Fibroblast of the aortic adventitia (primary cell): ENCODE measurements at places on chromosomes 7 and 10. TPM values are rescaled to one million over a fixed set of nuclear protein-coding genes. Genes with fewer than 3 reads are reported as not detected.

DNA sequence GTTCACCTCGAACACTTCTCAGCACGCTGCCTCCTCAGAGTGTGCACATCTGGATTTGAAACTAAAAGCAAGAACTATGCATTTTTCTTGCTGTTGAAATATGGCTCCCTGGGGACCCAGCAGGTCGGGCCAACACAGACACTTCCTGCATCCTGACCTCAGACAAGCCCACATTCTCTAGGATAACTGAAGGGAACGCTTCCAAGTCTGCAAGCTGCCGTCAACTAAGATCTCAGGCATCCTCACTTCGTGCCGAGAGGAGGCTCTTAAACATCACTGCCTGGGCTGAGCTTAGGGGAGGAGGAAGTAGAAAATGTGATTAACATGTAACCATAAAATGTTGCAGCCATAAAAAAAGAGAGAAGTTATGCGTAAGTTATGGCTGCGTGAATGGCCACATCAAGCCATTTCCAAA, 65.5 kb downstream of the PYROXD2 start:
- DNase-seq, result peak; percentile 100

DNA sequence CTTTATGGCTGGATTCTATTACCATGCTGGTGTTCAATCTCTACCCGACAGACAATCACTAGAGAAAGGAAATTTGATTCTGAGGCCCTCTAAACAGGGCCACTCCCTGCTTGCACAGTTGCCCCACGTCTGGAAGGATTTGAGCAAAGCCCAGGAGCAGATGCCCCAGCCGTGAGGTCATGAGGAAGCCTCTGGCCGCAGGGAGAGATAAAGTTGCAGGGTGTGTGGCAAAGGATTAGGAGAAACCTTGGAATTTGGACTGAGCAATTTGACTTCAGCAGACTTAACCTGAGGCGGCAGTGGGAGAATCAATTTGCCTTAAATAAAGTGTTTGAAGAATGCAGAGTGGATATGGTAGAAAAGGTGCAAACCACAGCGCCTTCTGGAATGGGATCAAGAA, 40.2 kb upstream of the KLF6 start:
- DNase-seq, result peak; percentile 80

- no peak for DNase-seq
These were observed 20.5 kb downstream of the GSAP start for GRCh38 chr7:77395626-77396025.

DNA sequence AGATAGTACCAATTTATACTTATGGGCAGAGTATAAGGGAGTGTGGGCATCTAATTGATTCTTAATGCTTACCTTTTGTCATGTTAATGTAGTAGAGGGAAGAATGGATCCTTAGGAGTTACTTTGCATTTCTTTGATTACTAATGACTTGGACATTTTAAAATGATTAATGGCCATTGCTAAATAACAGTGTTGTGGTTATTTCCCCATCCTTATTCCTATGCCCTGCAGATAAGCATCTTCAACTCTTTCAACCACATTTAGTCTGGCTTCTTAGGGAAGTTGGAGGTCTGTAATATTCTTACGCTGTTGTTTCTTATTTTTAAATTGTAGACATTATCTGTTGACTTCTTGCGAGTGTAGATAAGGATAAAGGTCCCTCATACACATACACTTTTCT, 37.2 kb downstream of the KAT6B start:
- peak; percentile 48 for DNase-seq

DNA sequence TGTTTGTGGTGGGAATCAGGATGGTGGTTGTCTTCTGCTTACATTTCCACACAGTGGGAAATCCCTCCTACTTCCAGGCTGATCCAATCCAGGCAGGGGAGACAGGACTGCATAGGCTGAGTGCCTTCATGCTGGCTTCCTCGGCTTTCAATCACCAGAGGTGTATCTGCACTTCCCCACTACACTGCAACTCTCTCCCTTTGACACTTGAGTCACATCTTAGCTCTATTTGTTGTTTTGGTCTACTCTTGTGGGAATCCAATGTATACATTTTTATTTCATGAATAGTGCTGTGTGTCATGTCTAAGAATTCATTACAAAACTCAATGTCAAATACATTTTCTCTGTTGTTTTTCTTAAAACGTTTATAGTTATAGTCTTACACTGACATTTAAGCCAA, 735.6 kb downstream of the XPNPEP1 start:
- DNase-seq, result no peak

DNA sequence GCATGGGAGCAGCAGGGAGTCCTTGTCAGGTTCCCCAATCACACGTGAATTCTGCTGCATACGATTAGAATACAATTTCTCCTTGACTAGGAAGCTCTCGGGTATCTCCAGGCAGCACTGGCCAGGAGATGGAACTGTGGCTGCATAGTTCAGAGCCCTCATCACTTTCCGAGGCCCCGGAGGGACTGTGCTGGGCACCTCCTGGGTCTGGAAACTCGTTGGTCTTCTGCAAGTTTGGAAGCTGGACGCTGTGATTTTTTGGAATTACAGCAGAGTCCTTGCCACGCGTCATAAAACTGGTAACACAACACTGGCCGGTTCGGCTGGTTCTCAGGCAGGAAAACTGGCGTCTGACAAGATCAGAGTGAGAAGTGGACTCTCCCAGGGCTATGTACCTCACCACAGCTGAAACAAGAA, 216.1 kb downstream of the CCDC3 start:
- no peak for DNase-seq

DNA sequence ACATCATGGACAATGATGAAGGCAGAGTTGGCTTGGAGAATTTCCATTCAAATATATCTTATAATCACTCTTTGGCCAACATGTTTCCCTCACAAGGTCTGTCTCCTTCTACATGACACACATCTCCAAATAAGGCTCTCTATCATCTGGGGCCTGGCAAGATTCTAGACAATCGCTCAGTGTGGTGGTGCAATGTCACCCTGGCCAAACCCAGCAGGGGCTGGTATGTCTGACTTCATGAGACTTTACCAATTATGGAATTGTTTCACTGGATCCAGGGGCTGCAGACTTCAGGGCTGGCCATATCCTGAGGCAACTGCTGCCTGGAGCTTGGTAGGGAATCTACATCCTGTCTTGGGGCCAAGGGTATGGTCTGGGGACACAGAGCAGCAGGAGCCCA, 319.0 kb downstream of the PLXNA4 start:
- DNase-seq, result no peak

- DNase-seq, result peak; percentile 95
These were observed 48.8 kb upstream of the SAMD8 start for GRCh38 chr10:75062506-75063299.

DNA sequence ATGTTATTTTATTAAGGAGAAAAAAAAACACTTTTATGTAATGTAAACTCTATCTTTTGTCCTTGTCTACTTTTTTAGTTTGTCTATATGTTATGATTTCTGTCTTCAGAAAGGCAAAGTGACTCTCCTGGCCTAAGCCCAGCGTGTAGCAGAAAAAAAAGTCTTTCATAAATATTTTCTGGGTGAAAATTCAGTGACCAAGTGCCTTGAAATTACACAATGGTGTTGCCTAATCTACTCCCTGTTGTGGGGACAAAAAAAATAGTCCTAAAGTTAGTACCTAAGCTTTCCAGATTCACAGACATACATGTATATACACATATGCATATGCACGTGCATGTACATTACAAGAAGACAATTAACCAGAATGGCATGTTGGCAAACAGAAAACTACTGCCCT, 1257.8 kb upstream of the SORCS1 start:
- DNase-seq, result no peak

GRCh38 chr10:131183546-131184045, 127.9 kb downstream of the TCERG1L start:
- no peak for DNase-seq

DNA sequence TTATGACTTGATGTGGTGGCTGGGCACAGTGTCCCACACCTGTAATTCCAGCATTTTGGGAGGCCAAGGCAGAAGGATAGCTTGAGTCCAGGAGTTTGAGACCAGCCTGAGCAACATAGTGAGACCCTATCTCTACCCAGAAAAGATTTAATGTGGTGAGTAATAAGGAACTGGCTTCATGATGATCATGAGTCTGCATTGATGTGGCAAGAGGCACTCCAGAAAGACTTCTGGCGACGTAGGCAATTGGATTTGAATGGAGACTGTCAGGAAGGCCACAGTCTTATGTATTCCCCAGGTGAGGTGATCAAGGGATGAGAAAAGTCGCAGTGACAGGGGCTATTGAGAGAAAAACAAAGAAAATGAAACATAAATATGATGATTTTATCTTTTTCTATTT, 138.0 kb downstream of the CACNB2 start:
- DNase-seq, result peak; percentile 9

DNA sequence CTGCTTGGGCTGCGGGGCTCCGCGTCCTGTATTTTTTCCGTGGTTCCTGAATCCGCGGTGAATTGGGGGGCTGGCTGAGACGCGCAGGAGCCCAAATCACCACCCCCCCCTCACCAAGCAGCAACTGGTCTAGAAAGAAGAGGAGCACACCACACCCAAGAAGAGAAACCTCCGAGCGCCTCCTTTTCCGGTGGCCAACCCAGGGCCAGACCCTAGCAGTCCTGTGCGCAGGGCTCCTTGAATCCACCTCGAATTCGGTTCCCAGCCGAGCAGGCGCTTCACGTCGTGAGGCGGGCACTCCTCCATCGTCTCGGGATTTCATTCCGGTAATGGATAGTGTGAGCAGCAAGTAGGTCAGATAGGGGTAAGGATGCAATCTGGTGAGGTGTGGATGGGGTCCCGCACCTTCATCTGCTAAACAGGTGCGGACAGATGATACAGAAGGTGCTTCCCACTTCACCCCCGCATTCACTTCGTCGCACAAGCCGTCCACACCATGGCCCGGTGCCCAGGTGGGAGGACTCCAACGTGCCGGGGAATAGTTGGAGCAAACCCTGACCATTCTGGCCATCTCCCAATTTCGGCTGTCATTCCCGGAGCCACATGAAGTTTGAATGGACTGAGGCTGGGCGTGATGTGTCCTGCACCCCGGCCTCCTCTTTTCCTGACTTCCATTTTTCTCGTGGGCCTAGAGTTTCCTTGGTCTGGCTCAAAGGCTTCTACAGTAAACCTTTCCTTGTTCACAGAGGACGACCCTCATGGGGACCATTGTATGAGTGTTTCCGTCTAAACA, 19.8 kb upstream of the ZNF273 start:
- no peak for DNase-seq

DNA sequence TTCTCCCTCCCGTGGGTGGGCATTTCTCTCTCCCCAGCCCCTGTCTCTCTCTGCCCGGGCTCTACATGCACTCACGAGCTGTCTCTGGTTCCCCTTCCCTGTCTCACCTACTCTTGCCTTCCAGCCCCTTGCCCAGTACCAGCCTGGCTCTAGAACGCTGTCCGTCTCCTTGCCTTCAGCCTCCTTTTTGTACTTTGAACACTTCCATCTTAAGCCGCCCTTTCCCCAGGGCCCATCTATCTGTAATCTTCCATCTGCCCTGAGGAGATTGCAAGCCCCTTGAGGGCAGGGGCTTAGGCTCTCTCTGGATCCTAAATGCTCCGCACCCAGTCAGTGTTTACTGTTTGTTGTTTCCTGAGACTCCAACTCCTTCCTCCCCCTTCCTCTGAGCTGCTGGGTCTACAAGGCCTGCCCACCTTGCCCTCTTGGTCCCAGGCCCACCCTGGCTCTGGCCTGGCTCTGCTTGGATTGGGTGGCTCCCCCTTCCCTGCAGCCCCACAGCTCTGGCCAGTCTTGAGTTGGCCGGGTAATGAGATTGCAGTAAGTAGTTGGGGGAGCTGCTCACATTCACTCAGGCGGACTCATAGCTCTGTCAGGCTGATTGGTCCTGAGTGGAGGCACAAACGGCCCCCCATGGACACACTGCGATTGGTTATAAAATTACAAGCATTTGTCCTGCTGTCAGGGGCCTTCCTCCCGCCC, 28.3 kb downstream of the POLL start:
- no peak for DNase-seq

GRCh38 chr10:61262486-61263261, 190.5 kb downstream of the TMEM26 start:
- DNase-seq, result peak; percentile 54

Gene DLD
- 71.9 and 85.7 TPM in 2 replicates for total RNA-seq

Gene LLCFC1
- total RNA-seq, result not detected in 2 replicates

Gene AKR1C3
- total RNA-seq, result 74.2 and 169 TPM in 2 replicates

Gene PRPS1L1
- total RNA-seq, result not detected in 2 replicates

Gene AMZ1
- total RNA-seq, result 0.25 and 0.36 TPM in 2 replicates

Gene PNLIPRP1
- not detected in 2 replicates for total RNA-seq

Gene NAT16
- not detected in 2 replicates for total RNA-seq
